ENCODE measurements at places on chromosomes 1 and 21. TPM values are rescaled to one million over a fixed set of nuclear protein-coding genes. Genes with fewer than 3 reads are reported as not detected.

GRCh38 chr1:156860113-156860627 lies 495 bp upstream of the NTRK1 start:
- peaks cover 39% of the 10 kb centered on the region for H3K27me3 ChIP-seq
- H3K27ac ChIP-seq, result peak overlapping the region; percentile 14
- no peaks in the 10 kb centered on the region for H3K36me3 ChIP-seq
- H3K4me3 ChIP-seq, result peak overlapping the region; percentile 84

DNA sequence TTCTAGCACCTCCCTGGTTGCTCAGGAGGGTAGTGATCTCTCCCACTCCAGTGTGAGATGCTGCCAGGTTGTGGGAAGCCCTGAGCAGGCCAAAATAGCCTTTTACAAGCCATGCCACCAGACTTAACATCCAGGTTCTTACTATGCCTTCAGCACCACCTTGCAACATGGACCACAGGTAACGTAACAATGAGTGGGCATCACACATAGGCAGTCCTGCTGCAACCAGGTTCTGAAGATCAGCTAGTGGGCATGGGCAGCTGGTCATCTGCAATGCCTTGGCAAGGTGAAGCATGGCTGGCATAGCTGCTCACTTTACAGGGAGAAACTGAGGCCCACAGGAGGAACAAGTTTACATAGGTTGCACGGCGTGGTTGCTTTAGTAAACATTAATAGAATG lies 40.7 kb downstream of the DHCR24 start:
- no peaks in the 10 kb centered on the region for H3K4me1 ChIP-seq
- no peaks in the 10 kb centered on the region for H3K27me3 ChIP-seq
- no peak for DNase-seq

GRCh38 chr1:78227705-78228635 lies 182.2 kb downstream of the GIPC2 start:
- H3K36me3 ChIP-seq, result no peaks in the 10 kb centered on the region
- H3K4me3 ChIP-seq, result no peak overlapping the region
- H3K27me3 ChIP-seq, result peaks cover 21% of the 10 kb centered on the region
- no peak for DNase-seq
- H3K4me1 ChIP-seq, result no peaks in the 10 kb centered on the region

DNA sequence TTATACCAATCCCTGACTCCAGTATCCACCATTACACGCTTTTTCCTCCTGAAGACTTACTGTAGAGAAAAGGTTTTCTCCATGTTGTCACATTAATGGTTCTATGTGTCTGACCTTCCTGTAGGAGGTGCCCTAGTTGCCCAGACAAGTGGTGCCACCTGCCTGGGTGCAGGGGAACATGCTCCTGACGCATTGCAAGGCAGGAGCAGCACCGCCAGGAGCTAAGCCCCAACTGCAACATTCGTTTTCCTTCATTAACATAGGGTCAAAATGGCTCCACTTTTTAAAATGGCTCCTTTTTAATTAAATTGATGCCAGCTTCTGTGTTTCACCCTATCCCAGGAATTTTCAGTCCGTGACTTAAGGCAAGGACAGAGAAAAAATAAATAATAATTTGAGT lies 220.1 kb upstream of the SAMSN1 start:
- H3K36me3 ChIP-seq, result no peaks in the 10 kb centered on the region
- H3K27me3 ChIP-seq, result no peaks in the 10 kb centered on the region
- peaks cover 11% of the 10 kb centered on the region for H3K4me1 ChIP-seq
- no peak overlapping the region for H3K4me3 ChIP-seq
- no peak for DNase-seq
- no peak overlapping the region for H3K27ac ChIP-seq

DNA sequence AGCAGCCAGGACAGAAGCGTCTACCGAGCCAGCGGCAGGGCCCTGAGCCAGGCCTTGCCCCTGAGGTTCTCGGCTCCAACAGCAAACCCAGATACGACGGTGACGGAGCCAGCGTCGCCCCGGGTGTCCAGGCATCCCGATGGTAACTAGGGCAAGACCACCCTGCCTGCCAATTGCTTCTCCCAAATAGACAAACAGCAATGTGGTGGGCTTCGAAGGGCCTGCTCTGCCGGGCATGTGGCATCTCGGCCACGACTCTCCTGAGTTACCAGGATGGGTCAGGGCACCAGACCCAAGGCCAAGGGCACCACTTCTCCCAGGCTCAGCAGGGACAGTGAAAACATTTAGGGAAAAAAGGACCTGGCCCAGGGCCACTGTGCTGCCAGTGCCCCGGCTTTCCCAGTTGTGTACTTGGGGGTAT lies 3.2 kb upstream of the ACTRT2 start:
- no peak for DNase-seq
- H3K4me3 ChIP-seq, result no peak overlapping the region
- no peaks in the 10 kb centered on the region for H3K4me1 ChIP-seq
- no peak overlapping the region for H3K27ac ChIP-seq
- peaks cover 2% of the 10 kb centered on the region for H3K27me3 ChIP-seq

GRCh38 chr1:33577663-33578062 lies 105.2 kb downstream of the ZSCAN20 start:
- H3K4me1 ChIP-seq, result no peaks in the 10 kb centered on the region
- no peaks in the 10 kb centered on the region for H3K36me3 ChIP-seq

GRCh38 chr21:43689556-43690337 lies 29.2 kb upstream of the PDXK start:
- DNase-seq, result no peak
- H3K36me3 ChIP-seq, result peaks cover 21% of the 10 kb centered on the region
- no peaks in the 10 kb centered on the region for H3K27me3 ChIP-seq
- H3K4me1 ChIP-seq, result peaks cover 6% of the 10 kb centered on the region
- no peak overlapping the region for H3K4me3 ChIP-seq
- no peak overlapping the region for H3K27ac ChIP-seq

The UMODL1 gene
- 2.7 TPM for total RNA-seq

Measured in naive thymus-derived CD8-positive, alpha-beta T cell (primary cell).